Hair follicle dermal papilla cell (primary cell): ENCODE measurements at places on chromosomes 2 and 18. TPM values are rescaled to one million over a fixed set of nuclear protein-coding genes. Genes with fewer than 3 reads are reported as not detected.

ACTG2 gene
- total RNA-seq = 7.2 and 8.0 TPM in 2 replicates

GCG gene
- not detected in 2 replicates for total RNA-seq

MRPL44 gene
- 23.7 and 25.4 TPM in 2 replicates for total RNA-seq

BOLA3 gene
- 11.8 and 13.0 TPM in 2 replicates for total RNA-seq

IGFBP2 gene
- total RNA-seq = 587 and 627 TPM in 2 replicates

ADGRF3 gene
- total RNA-seq = under 0.01 TPM in 1 of 2 replicates, not detected in the other

SULT1C2 gene
- under 0.01 TPM in 1 of 2 replicates, not detected in the other for total RNA-seq

CNRIP1 gene
- 27.4 and 28.9 TPM in 2 replicates for total RNA-seq

NXPH2 gene
- not detected in 2 replicates for total RNA-seq

ANAPC1 gene
- total RNA-seq = 31.9 and 41.2 TPM in 2 replicates

SALL3 gene
- under 0.01 TPM in 1 of 2 replicates, not detected in the other for total RNA-seq

COBLL1 gene
- 17.1 and 20.3 TPM in 2 replicates for total RNA-seq

GAREM1 gene
- total RNA-seq = 3.0 and 3.7 TPM in 2 replicates

IL1A gene
- total RNA-seq = 0.49 TPM in 1 of 2 replicates, not detected in the other

IL36A gene
- not detected in 2 replicates for total RNA-seq

CXCR1 gene
- total RNA-seq = not detected in 2 replicates

CDH7 gene
- total RNA-seq = not detected in 2 replicates

IL18R1 gene
- total RNA-seq = 1.3 and 5.7 TPM in 2 replicates

VWC2L gene
- under 0.01 TPM in 1 of 2 replicates, not detected in the other for total RNA-seq

ANKRD53 gene
- total RNA-seq = 2.4 and 2.7 TPM in 2 replicates

TEKT4 gene
- total RNA-seq = not detected in 2 replicates

EPHA4 gene
- total RNA-seq = 22.0 and 37.8 TPM in 2 replicates

MAB21L4 gene
- not detected in 2 replicates for total RNA-seq

ABCB11 gene
- under 0.01 TPM in 1 of 2 replicates, not detected in the other for total RNA-seq

ESPNL gene
- total RNA-seq = 0.61 and 3.6 TPM in 2 replicates

IL1F10 gene
- not detected in 2 replicates for total RNA-seq

TMEM214 gene
- 65.7 and 77.4 TPM in 2 replicates for total RNA-seq

RSAD2 gene
- total RNA-seq = 3.3 and 5.0 TPM in 2 replicates

RFX8 gene
- 6.8 and 17.0 TPM in 2 replicates for total RNA-seq

FAM110C gene
- total RNA-seq = under 0.01 TPM in 1 of 2 replicates, not detected in the other

ACVR2A gene
- 19.1 and 32.8 TPM in 2 replicates for total RNA-seq

ABHD1 gene
- 0.24 TPM in 1 of 2 replicates, not detected in the other for total RNA-seq

SLC66A3 gene
- 48.7 and 60.8 TPM in 2 replicates for total RNA-seq

ZNF396 gene
- total RNA-seq = 1.1 and 1.2 TPM in 2 replicates

TNFAIP6 gene
- total RNA-seq = 13.1 and 38.5 TPM in 2 replicates

KCNE4 gene
- 20.0 and 30.5 TPM in 2 replicates for total RNA-seq

ADD2 gene
- 0.32 TPM in 1 of 2 replicates, not detected in the other for total RNA-seq
